ENCODE measurements at places on chromosomes 5 and 9.

GRCh38 chr9:6590772-6591384, 54.7 kb downstream of the GLDC start:
- DNase-seq: no peak

GRCh38 chr9:36551910-36552309, 20.8 kb upstream of the MELK start:
- DNase-seq: no peak

DNA sequence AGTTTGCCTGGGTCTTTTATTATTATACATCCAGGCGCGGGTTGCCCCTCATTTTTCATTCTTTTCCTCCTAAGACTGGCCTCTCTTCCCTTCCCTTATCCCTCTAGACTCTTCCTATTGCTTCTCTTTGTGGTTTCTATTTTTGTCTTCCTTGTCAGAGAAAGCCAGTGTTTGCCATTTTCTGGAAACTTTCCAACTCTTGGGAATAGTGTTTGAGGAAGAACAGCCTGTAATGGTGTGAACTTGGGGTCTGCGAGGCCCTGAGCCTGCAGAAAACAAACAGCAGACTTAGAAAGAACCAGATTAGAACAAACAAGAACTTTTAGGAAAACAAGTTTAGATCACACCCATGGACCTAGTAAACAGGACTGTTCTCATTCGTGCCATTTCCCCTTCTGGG, 15.5 kb downstream of the PRKACG start:
- no peak for DNase-seq

GRCh38 chr9:21454149-21454548, 13.9 kb downstream of the IFNA1 start:
- DNase-seq: no peak

DNA sequence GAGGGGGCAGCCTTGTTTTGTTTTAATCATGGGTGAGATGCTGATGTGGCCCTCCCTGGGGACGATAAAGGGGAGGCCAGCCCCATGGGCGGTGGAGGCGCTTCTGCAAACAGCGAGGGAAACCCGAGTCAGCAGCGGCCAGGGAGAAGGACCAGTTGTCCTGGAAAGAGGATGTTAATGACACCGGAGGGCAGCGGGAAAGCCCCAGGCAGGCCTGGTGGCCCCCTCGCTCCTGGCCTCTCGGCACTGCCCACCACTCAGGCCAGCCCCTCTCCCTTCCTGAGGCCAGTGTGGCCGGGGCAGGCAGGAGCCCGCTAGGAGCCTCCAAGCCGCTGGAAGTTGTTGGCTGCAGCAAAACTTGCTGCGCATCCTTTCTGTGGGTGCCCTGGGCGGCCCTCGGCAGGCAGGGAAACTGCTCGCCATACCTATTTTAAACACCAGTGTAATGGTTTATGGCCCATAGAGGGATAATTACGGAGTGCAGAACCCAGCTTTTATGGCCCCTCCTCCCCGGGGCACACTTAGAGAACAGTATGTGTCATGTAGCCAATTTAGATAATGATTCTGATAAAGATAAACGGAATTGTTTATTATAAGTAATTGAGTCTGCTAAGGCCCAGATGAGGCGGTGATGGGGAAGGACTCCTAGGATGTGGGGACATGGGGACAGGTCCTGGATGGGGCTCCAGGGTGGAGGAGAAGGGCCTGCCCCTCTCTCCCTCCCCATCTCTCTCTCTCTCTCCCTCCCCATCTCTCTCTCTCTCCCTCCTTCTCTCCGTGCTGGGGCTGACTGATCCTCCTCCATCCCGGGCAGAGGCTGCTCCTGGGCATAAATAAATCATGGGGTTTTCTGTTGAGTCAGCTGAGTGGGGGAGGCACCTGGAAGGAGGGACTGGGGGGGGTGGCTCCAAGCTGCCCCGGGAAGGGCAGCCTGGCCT, 36.9 kb downstream of the LMX1B start:
- no peak for DNase-seq

- DNase-seq: peak; percentile 50
Observed at GRCh38 chr5:89396278-89396954, 513.4 kb upstream of the MEF2C start.

GRCh38 chr9:109652112-109652511, 127.9 kb upstream of the PALM2AKAP2 start:
- DNase-seq: no peak

- DNase-seq: no peak
Observed at GRCh38 chr9:70865471-70865870, 255.9 kb downstream of the TRPM3 start.

DNA sequence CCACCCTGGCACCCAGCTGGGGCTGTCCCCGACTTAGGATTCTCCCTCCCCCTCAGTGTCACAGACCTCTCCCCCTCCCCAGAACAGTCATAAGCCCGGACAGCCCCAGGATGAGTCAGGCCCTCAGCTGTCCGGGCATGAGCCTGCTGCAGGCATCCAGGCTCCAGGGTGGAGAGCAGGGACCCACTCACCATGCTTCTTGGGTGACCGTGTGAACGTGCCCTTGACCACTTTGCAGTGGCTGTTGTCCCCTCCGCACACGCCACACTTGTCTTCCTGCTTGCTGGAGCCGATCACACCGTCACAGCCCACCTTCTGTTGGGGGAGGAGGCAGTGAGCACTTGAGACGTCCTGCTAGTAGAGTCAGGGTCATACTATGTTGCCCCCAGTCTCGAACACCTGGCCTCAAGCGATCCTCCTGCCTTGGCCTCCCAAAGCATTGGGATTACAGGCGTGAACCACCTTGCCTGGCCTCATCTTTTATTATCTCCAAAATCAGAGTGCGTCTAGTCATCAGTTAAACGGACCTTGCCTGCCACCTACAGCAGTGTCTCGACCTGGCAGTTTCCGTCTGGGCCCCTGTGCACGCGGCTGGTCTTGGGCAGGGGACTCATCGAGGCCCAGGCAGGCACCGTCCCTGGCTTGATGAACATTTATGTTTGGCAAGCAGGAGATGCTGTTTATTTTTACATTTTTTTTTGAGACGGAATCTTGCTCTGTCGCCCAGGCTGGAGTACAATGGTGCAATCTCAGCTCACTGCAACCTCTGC, 72.6 kb downstream of the ZNF354C start:
- no peak for DNase-seq

- DNase-seq: no peak
Observed at GRCh38 chr5:148209151-148209770, 6.4 kb downstream of the SPINK6 start.

DNA sequence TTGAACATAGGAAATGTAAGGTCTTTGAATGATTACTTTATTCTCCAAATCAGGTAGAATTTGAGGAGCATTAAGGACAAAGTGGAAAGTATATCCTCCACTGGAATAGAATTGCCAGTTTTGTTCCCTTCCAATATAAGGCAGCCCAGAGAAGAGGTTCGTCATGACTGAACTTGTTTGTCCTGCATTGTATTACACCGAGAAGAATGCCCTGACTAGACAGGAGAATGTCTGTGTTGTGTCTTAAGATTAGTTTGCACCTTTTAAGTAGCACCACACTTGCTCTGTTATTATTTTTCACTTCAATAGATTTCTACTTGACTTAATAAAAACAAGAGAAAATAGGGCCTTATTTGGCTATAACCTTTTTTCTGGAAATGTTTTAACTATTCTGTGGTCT, 586.2 kb upstream of the PTGER4 start:
- DNase-seq: no peak

Measured in putamen (tissue), 1 donor.